Stimulated activated CD4-positive, alpha-beta T cell treated with anti-CD3 and anti-CD28 coated beads, Interleukin-2, amount 100 ng/mL, for 24 hours (primary cell): ENCODE measurements at places on chromosomes 11 and 22.
A peak's percentile ranks its signal among the peaks of the same experiment; 100 is the strongest.

DNA sequence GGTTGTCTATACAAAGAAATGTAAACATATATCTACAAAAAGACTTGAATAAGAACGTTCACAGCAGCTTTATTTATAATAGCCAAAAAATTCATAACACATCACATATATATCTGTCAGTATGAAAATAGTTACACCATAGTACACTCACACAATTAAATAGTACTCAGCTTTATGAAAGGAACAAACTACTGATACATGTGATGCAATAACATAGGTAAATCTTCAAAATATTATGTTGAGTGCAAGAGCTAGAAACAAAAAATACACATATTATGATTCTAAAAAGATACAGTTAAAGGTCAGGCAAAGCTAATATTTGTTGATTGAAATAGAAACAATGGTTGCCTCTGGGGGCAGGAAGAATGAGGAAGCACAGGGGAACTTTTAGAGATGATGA lies 6.6 kb downstream of the MRGPRX2 start:
- no peak for DNase-seq

DNA sequence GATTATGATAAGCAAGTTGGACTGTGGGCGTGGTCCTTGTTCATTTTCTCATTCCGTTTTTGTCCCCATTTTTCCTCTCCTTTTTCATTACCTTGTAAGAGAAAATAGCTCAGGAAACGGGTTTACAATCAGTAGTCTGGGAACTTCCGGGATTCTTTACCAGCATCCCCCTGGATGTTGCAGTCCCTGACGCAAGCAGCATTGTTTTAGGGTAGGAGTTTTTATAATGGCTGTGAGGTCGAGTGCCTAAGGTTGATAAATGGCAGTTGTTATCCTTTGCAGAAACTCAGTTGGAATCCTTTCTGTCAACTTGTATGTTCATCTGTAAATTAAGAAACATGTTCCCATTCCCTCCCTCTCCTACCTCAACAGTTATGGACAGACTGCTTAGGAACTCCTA lies 68.3 kb downstream of the ARHGEF12 start:
- DNase-seq, result no peak

- DNase-seq, result no peak
These were observed 50.7 kb upstream of the CWF19L2 start for GRCh38 chr11:107508201-107508857.

DNA sequence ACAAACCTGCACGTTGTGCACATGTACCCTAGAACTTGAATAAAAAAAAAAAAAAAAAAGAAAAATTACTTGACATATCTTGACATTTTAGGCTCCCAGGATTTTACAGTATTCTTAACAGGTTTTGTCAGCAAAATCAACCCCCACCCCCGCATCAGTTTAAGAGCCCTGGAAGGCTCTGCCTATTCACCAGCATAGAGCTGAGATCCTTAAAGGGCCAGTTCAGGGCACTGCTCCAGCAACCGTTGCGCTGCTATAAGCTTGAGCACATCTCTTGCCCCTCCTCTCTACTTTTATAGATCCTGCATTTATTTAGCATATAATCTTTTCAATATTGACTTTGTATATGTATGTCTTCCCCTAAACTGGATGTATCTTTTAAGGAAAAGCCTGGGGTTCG lies 697 bp upstream of the PAFAH1B2 start:
- peak; percentile 23 for DNase-seq

- DNase-seq, result no peak
These were observed 2.6 kb downstream of the LMO2 start for GRCh38 chr11:33889296-33889695.

DNA sequence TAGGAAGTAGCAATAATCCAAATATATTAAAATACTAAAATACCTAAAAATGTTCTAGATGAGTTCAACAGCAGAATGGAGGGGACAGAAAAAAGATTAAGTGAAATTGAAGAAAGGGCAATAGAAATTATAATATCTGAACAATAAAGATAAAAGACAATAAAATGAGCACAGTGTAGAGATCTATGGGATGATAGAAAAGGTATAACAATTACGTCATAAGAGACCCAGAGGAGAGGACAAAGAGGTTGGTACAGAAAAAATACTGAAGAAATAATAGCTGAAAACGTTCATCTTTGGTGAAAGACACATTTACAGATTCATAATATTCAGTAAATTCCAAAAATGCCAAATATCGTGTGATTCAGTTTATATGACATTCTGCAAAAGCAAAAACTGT lies 143.4 kb downstream of the TMEM135 start:
- DNase-seq, result no peak

- no peak for DNase-seq
These were observed 14.7 kb downstream of the UBTFL1 start for GRCh38 chr11:90100431-90100830.

DNA sequence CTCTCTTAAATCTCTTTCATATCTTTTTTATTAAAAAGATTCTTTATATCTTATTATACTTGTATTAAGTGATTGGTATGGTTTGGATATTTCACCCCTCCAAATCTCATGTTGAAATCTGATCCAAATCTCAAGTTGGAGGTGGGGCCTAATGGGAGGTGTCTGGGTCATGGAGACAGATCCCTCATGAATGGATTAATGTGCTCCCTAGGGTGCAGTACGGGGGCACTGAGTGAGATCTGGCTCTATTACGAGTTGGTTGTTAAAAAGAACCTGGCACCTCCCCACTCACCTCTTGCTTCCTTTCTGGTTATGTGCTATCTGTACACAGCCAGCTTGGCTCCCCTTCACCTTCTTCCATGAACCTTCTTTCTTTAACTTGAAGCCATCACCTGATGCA lies 149.6 kb downstream of the CWF19L2 start:
- no peak for DNase-seq

- DNase-seq, result no peak
These were observed 51.5 kb downstream of the SLC17A6 start for GRCh38 chr11:22389526-22390282.

DNA sequence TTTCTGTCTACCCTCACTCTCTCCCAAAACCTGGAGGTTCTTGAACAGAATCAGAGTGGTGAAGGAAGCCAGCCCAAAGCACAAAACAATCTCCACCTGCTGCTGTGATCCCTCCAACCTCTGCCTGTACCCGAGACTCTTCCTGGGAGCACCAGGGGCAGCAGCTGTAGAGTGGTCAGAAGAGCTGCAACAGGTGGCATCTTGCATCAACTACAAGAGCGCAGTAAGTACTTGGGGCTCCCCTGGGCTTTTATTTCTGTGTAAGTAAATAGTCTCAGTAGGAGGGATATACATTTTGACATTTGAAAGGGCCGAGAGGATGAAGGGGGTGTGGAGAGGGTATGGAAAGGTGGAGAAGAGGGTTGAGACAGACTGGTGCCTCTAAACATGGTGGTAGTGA lies 8.3 kb upstream of the UBQLNL start:
- DNase-seq, result no peak

GRCh38 chr11:112255067-112255720 lies 5.5 kb downstream of the PLET1 start:
- DNase-seq, result no peak
